Activated CD8-positive, alpha-beta memory T cell treated with anti-CD3 and anti-CD28 coated beads for 24 hours (primary cell): ENCODE measurements at places on chromosomes 13 and 19.

GRCh38 chr19:22628401-22628800 is 5.7 kb upstream of the ZNF492 start:
- no peak for DNase-seq

- DNase-seq, result no peak
Observed at GRCh38 chr13:94706843-94707399, 5.4 kb downstream of the SOX21 start.

DNA sequence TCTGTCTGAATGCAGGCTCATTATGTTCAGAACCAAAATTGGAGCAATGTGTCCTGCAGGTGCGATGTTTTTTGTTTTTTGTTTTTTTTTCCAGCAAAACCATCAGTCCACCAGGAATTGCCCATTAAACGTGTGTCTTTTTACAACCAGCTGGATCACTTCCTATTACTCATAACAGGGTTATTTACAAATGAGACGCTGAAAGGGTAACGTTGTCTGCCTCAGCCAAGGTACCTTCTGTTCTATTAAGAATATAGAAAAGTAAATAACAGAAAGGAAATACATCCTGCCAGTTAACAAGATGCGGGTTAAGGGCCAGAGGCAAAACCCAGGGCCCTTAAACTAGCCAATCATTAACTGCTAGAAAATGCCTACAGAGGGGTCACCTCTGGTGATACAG is 590.4 kb downstream of the TBC1D4 start:
- DNase-seq, result no peak

DNA sequence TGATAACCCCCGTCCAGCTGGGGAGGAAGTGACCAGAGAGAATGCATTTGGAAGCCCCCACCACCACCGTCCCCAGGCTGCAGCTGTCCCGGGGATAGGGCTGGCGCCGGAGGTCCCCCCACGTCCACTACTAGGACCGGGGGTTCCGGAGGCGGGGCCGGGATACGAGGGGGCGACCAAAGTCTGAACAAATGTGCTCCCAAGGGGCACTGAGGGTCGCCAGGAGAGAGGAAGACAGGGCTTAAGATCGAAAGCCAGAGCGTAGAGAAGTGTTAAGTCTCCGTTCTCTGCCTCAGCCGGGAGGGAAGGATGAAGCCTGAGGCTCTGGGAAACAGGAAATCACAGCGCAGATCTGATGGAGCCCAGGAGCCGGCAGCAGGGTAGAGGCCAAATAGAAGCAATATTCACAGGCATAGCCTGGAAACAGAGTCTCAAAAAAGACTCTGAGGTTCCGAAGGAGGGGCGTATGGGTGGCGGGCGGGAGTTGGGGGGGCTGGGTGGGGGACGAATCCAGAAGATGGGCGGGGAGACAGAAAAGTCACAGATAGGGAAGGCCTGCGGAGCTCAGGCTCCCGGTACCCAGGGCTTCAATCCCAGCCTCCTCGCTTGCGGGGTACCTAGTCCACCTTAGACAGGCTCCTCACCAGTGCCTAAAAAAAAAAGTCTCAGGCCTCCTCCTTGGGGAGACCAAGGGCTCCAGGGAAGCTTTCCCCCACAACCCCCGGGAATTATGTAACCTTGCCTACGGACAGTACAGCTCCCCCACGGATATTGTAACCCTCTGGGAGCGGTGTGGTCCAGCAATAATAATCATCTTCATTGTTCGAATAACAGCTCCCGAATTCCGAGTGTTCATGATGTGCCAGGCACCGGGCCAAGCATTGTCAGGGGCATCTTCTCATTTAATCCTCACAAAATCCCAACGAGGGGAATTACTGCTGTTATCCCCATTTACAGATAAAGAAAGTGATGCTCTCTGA is 1.1 kb upstream of the ERF start:
- DNase-seq, result no peak

DNA sequence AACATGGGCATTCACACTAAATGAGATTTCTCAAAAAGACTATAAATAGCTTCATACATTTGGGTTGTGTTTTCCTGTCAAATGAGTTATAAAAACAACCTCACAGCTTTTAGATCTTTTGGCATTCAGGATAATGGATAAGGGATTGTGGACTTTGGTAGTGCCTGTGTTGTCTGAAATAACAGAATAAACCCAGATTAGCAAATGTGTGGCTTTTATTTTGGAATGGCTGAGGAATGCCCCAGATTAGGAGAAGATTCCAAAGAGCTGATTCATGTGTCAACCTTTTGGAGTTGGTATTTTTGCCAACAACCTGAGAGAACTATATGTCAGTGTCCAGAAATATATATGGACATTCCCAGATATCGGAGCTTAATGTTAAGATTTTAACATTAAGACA is 164.7 kb downstream of the MTUS2 start:
- DNase-seq, result no peak

DNA sequence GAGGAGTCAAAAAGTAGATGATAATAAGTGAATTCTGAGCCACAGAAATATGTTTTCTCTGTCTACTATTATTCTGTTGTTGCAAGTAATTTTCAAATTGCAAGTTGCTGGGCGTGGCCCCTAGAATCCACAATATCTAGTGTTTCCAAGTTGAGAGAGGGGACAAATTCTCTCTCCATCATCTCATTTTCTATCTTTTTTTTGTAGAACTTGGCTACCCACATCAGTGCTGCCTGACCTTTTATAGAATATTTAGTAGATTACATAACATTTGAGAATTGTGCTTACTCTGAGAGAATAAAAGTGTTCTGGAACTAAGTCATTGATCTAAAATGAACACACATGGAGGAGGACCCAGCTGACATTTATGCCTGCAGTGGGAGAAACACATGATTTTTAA is 110.9 kb upstream of the CSNK1A1L start:
- DNase-seq, result no peak

DNA sequence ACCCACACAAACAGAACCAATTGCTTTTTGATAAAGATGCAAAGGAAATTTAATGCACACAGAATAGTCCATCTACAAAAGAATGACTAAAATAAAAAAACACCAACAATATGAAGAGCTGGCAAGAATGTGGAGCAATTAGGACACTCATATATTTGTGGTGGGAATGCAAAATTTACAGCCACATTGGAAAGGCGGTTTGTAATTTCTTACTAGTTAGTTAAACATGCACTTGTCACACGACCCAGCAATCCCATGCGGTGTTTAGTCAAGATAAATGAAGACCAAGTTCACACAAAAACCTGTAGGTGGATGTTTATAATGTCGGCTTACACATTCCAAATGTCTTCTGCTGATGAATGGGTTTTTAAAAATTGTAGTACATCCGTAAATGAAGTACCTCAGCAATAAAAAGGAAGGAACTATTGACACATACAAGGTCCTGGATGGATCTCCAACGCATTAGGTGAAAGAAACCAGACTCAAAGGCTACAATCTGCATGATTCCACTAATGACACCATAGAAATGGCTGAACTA is 5.2 kb downstream of the GRTP1 start:
- DNase-seq, result no peak

GRCh38 chr13:96934889-96935489 is 59.3 kb downstream of the OXGR1 start:
- no peak for DNase-seq

DNA sequence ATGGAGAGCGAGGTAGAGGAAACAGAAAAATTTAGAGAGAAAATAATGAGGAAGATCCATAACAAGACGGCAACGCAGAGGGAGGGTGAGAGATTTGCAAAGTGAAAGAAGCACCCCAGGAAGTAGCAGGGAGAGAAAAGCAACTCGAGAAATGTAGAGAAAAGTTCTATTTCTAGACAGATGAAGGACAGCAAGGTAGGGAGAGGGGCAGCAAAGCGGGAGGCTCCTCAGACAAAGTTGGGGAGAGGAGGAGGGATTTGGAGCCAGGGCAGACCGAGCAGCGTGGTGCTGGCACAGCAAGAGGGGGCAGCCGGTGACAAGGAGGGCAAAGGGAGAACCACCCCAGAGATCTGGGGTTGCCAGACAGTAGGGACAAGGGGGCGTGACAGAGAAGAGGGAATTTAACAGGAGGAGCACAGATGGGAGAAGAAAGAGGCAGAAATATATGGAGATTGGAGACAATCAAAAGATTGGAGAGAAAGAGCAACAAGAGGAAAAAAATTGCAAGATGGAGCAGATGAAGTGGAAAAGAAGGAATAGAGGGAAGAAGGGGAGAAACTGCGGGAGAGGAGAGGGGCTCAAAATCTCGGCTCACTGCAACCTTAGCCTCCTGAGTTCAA is 989 bp downstream of the ZNF766 start:
- DNase-seq, result no peak

DNA sequence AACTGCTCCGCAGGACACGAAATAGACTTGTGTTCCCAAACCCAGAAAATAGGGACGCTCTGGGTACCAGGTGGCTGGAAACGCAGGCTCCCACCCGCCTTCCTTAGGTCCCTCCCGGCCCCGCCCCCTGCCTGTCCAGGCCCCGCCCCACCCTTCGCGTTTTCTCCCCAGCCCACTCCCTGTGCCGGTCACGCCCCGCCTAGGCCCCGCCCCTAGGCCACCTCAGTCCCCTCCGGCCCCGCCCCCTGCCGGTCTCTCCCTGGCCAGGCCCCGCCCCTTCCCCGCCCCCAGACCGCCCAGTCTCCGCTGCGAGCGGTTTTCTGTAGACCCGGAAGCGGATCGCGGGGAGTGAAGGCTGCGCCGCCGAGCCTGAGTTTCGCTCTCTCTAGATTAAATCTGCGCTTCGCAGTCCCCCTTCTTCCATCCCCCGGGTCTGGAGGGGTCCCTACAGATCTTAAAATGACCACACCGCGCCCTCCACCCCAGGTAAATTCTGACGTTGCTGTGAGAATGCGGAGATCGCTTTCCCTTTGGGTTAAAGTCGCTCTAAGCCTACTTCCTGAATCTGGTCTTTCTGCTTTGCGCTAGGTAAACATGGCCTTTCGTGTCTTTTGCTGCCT is 3.7 kb upstream of the ZNF665 start:
- peak; percentile 96 for DNase-seq

GRCh38 chr19:47209319-47210179 is 21.4 kb downstream of the BBC3 start:
- DNase-seq, result no peak

- DNase-seq, result no peak
Observed at GRCh38 chr19:4439243-4439642, 18.4 kb downstream of the UBXN6 start.

- DNase-seq, result no peak
Observed at GRCh38 chr13:44051405-44051804, 171.7 kb downstream of the LACC1 start.

DNA sequence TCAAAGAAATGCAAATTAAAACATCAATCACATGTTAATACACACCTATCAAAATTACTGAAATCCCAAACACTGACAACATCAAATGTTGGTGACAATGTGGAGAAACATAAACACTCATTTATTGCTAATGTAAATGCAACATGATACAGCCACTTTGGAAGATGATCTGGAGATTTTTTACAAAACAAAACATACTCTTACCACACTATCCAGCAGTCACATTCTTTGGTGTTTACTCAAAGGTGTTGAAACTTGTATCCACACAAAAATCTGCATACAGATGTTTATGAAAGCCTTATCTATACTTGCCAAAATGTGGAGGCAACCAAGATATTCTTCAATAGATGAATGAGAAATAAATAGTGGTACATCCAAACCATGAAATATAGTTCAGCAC is 1219.5 kb upstream of the PCDH20 start:
- no peak for DNase-seq

DNA sequence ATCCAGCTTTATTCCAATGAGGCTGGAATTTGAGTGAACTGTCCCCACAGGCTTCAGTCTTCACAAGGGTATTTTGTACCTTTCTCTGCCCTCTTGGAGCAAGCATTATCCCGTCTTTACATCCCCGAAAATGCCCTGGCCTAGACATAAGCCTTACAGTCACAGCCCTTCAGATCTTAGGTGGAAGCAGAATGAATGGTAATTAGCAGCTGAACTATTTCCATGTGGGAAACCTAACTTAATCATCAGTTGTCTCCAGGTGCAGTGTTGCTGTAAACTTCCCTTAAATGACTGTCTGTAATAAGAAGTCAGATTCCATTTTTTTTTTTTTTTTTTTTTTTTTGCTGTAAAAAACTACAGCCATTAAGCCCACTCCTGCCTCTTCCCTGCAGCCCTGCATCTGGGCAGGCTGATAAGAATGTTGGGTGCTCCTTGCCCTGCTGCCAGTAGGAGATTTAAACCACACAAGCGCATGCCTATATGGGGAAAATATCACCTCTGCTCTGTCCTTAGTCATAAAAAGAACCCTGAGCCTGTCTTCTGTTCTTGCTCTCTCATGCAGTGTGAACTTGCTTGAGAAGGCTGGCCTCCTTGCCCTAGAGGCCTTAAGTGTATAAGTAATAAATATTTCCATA is 426.8 kb upstream of the SLITRK5 start:
- DNase-seq, result no peak

DNA sequence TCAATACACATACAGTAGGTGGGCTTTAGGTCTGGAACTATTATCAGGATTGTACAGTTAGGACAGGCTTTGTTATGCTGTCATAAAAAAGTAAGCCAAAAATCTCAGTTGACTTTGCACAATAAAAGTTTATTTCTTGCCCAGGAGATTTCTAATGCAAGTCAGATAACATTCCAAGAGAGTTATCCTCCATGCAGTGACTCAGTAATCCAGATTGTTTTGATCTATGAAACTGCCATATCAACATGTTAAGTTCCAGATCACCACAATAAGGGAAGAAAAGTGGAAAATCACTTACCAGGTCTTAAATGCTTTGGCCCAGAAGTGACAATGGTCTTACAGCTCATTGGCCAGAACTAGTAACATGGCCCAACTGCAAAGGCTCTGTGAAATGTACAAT is 636.2 kb upstream of the KLF12 start:
- DNase-seq, result no peak

GRCh38 chr19:33557196-33557595 is 35.6 kb upstream of the PEPD start:
- no peak for DNase-seq

DNA sequence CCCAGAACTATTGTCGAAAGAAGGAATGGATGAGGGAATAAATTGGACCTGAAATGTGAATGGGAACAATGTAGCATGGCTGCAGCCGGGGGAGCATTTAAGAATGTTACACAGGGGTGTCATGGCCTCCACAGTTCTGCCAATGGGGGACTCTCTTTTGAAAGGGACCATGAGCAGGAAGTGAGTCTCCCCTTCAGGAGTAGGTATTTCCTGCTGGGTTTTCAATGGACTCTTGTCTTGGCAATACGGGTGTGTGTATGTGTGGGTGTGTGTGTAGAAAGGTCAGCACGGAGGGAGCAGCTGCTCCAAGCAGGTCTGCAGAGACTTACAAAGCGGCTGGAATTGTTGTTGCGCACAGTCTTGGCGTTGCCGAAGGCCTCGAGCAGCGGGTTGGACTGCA is 24.4 kb downstream of the MYO1F start:
- no peak for DNase-seq

DNA sequence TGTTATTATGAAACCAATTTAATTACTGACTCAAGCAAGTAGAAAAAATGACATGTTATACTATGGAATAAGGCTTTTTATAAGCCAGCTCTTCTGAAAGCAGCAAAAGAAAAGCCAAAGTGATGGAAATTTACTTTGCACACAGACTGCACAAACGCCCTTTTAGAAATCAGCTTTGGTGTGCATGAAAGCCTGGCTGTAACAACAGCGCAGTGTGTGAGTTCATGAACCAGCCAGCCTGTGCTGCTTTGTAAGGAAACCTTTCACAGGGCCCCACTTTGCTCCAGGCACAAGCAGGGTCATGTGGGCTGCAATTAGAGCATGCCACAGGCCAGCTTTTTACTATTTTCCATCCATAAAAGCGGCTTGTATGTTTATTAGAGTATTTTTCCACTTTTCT is 13.6 kb upstream of the IFT88 start:
- no peak for DNase-seq

GRCh38 chr19:7860714-7861618 is 13.2 kb downstream of the PRR36 start:
- DNase-seq, result no peak
